ENCODE measurements at places on chromosomes 6 and 20.

DNA sequence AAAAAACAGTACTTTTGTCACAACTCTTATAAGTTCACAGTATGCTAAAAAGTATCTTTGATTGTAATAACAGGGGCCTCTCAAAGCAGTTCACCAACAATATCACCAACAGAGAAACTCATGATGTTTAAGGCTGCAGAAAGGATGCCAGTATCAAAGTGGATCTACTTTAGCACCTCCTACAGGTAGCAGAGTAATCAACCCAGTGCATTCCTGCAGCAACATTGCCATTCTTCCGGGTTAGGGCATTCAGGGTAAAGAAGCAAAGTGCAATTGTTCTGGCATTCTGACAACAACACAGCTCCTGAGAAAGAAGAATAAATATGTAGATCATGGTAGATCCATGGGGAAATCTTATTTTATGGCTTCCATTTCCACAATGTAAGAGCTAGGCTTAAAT is 7.6 kb upstream of the SLC17A4 start:
- peaks cover 8% of the 10 kb centered on the region for H3K27me3 ChIP-seq
- no peaks in the 10 kb centered on the region for H3K4me1 ChIP-seq
- no peak for DNase-seq
- H3K27ac ChIP-seq = no peak overlapping the region
- H3K4me3 ChIP-seq = no peak overlapping the region
- H3K36me3 ChIP-seq = no peaks in the 10 kb centered on the region

GRCh38 chr6:37554480-37554819 is 54.8 kb upstream of the CCDC167 start:
- H3K4me1 ChIP-seq = peaks cover 30% of the 10 kb centered on the region
- no peaks in the 10 kb centered on the region for H3K36me3 ChIP-seq
- no peak overlapping the region for H3K4me3 ChIP-seq
- H3K27me3 ChIP-seq = peaks cover 8% of the 10 kb centered on the region

DNA sequence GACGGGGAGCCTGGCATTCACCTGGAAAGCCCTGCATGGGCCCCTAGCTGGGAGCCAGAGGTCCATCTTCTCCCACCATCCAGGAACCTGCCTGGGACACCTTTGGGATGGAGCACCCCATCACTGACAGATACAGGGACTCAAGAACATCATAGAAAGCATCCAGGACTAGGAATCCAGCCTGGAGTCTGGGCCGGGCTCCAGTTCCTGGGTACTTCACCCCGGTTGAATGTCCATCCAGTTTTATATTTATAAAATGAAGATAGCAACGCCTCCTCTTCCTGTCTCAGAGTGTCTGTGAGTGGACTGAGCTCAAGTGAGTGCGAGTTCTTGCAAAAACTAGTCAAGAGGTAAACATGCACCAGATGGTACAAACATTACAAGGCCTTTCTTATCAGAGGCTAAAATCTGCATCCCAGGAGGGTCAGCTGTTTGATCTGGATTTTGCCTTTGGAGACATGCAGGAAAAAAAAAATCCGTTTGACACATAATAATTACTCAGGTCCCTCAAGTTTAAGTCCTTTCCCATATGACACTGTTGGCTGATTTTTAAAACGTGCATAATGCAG is 27.4 kb downstream of the ZC3H12D start:
- no peak overlapping the region for H3K27ac ChIP-seq
- peaks cover 23% of the 10 kb centered on the region for H3K4me1 ChIP-seq
- H3K36me3 ChIP-seq = peaks cover 61% of the 10 kb centered on the region
- DNase-seq = no peak
- no peak overlapping the region for H3K4me3 ChIP-seq

- DNase-seq = no peak
- no peaks in the 10 kb centered on the region for H3K27me3 ChIP-seq
- H3K27ac ChIP-seq = peak overlapping the region; percentile 14
- no peak overlapping the region for H3K4me3 ChIP-seq
Measured at GRCh38 chr20:3802524-3803239, 6.6 kb downstream of the CDC25B start.

- peak overlapping the region; percentile 29 for H3K27ac ChIP-seq
- no peaks in the 10 kb centered on the region for H3K36me3 ChIP-seq
- H3K4me1 ChIP-seq = peaks cover 38% of the 10 kb centered on the region
- H3K4me3 ChIP-seq = no peak overlapping the region
- no peak for DNase-seq
Measured at GRCh38 chr6:129501740-129502660, 208.0 kb downstream of the ARHGAP18 start.

DNA sequence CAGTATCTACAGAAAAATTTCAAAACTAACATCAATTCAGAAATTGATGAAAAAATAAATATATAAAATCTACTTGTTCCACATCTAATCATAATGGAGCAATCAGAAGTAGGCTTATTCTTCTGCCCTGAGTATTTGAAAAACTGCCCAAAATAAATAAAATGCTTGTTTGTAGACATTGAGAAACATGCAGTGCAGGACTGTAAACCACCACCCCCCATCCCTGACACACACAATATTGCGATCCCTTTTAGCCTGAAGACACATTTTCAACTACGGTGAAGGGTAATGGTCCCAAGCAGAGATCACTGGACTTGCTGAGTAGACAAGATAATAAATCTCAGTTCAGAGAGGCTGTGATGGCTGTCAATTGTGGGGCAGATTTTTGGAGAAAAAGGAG is 261.5 kb downstream of the C6orf118 start:
- H3K4me1 ChIP-seq = no peaks in the 10 kb centered on the region
- DNase-seq = no peak
- no peaks in the 10 kb centered on the region for H3K36me3 ChIP-seq
